ENCODE measurements at places on chromosomes 5 and 9. TPM values are rescaled to one million over a fixed set of nuclear protein-coding genes. Genes with fewer than 3 reads are reported as not detected.

DNA sequence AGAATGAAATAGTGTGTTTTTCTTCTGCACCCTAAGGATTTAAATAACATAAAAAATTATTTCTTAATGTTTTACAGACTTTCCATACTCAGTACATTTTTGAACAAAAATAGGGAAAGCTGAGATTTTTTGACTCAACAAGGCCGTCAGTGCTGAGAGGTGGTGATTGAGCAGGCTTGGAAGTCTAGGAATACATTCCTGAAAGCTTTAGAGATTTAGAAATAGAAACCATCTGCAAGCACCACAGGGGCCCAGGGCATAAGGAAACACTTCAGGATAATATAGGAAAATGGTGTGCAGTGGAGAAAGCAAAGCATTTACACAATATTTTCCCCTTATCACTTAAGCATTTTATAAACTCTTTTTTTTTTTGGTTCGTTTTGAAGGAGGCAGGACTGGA is 5.2 kb downstream of the BASP1 start:
- peak; percentile 45 for DNase-seq

RLN2 gene
- total RNA-seq, result not detected

GRCh38 chr9:5764130-5764868 is 68.6 kb downstream of the ERMP1 start:
- DNase-seq, result no peak

GLDC gene
- total RNA-seq, result 0.65 TPM

C9orf153 gene
- 0.45 TPM for total RNA-seq

- DNase-seq, result no peak
Measured at GRCh38 chr9:121328476-121328875, 41.6 kb downstream of the STOM start.

DNA sequence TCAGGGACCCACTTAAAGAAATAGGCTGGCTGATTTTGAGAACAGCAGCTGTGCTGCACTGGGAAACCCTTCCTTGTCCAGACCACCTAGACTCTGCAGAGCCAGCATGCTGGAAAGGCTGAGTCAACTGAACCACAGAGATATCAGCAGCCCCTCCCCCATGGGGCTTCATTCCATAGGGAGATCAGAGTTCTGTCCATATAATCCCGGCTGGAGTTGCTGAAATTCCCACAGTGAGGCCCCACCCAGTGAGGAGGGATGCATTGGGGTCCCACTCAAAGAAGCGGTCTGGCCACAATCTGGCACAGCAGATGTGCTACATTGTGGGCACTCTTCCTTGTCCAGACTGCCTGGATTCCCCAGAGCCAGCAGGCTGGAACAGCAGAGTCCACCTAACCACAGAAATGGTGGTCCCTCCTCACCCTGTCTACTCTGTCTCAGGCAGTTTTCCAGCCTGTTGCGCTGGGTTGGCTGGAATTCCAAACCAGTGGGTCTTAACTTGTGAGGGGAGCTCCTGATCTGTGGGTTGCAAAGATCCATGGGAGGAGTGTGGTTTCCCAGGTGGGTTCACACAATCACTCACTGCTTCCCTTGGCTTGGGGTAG is 127.1 kb downstream of the RNF180 start:
- DNase-seq, result peak; percentile 14

C1QTNF2 gene
- 2.0 TPM for total RNA-seq

DNA sequence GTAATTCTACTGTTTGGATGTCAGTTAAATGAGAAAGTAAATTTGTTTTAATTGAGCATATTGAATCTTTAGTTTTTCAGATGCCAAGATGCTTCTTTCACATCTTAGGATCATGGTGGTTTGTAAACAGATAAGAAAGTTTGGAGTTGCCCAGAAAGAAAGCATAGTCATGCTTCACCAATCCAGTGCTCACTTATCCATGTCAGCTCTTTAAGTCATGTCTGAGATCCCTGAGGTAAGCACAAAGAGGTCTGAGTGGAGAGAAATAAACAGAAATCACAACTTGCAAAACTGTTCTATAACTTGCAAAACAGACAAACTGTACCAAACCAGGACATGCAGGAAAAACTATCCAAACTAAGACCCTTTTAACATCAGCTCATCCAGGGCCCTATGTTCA is 87.7 kb downstream of the OSTF1 start:
- peak; percentile 32 for DNase-seq

DNA sequence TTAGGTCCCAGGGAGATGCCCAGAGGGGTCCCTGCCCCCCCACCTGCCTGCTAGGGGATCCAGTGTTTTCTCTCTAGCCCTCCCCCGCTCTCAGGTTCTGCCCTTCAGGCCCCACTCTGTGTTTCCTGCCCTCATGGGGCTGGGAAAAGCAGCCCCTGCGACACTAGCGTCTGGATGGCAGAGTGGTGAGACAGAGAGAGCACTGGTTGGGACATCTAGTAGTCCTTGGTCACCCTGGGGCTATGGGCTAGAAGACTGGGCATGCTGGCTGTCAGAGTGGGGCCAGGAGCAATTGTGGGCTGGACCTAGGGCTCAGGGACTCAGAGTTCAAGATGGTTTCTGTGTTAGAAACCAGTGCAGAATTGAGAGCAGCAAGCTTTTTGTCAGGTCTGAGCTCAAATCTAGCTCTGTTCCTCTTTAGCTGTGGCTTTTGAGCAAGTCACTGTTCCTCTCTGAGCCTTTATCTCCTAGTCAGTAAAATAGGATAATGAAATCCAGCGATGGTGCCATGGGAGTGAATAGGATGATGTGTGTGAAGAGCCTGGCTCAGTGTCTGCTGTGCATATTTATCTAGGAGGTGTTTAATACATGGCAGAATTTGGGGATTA is 39.0 kb downstream of the RGS3 start:
- no peak for DNase-seq

DNA sequence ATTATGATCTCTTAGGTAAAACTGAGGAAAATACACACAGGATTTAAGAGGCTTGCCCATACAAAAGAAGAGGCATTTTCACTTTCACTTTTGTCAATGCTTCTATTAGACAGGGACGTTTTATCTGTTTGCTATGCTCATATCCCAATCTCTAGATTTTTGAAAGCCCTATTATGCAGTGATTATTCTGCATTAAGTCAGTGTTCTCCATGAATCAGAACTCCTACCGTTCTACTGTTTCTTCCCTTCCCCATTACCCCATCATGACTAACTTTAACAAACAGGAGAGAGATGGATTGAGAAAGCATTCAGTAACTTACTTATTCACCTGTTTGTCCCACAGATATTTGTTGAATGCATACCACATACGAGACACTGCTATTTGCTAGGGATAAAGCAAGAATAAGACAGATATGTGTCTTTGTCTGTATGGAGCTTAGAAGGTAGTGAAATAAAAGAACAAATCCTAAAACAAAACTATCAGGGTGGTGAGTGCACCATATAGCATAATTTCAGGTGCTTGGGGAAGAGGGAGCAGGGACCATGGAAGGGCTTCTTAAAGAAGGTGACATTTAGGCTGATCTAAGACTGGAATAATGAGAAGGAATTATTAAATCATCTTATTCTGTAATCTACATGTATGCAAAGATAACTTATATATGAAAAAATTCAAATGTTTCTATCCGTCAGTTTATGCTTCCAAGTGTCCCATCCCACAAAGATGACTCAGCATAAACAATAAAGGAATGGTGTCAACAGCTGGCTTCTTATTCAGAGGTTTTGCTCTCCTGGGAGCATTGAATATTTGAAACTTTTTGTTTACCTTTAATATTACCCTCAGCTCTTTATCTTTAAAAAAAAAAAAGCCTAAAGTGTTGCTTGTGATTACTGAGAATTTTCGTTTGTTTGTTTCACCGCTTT is 328.1 kb downstream of the HINT1 start:
- no peak for DNase-seq

DNA sequence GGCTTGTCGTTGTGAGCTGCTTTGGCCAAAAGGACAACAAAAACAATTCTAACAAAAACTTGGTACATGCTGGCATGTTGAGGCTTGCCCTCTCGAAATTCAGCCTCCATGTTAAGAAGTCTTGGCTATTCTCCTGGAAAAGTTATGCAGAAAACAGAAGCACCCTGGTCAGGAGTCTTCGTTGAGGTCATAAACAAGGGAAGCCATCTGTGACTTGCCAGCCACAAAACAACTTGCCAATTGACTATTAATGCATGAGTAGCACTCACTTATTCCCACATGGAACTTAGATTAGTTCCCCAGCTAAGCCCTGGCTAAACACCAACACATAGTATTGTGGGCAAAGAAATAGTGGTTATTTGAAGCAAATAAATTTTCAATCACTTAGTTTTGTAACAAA is 521.0 kb upstream of the CHD1 start:
- no peak for DNase-seq

- DNase-seq, result peak; percentile 20
Measured at GRCh38 chr9:136362450-136362784, 1.1 kb downstream of the DNLZ start.

- peak; percentile 68 for DNase-seq
Measured at GRCh38 chr5:156391139-156391538, 64.2 kb downstream of the SGCD start.

DNA sequence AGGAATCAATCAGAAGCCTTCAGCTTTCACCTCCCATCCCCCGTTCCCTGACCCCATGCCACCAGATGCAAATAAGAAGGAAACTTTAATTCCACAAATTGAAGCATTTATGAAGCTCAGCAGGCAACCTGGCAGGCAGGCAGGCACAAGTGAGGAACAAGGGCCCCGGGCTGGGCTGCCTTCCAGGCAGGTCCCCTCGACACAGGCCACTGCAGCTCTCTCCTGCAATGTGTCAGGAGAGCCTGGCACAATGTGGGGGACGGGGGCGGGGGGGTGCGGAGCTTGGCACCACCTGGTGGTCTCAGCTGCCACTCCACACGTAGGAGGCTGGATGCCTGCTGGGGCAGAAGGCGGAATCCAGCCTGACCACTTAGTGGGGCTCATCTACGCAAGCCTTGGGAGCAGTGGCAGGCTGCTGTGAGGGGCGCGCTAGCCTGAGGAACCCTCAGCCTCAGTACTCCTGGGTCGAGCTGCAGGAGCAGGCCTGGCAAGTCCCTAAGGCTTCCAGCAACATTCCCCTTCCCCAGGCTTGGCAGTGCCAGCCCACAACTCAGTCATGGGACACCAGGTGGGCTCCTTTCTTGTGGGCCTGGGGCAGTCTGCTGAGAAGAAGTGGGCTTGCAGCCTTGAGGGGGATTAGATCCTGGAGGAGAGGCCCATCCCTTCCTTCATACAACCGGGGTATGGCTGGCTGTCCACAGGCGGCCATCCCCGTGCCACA is 50.2 kb upstream of the KCNMB1 start:
- no peak for DNase-seq

CDH18 gene
- total RNA-seq, result 2.2 TPM

INSL6 gene
- total RNA-seq, result not detected

BTNL8 gene
- not detected for total RNA-seq
